Activated T-cell treated with anti-CD3 and anti-CD28 coated beads for 48 hours (primary cell): ENCODE measurements at places on chromosomes 7 and 10.

- DNase-seq: no peak
These were observed 166.7 kb downstream of the DNAJB9 start for GRCh38 chr7:108736221-108736891.

DNA sequence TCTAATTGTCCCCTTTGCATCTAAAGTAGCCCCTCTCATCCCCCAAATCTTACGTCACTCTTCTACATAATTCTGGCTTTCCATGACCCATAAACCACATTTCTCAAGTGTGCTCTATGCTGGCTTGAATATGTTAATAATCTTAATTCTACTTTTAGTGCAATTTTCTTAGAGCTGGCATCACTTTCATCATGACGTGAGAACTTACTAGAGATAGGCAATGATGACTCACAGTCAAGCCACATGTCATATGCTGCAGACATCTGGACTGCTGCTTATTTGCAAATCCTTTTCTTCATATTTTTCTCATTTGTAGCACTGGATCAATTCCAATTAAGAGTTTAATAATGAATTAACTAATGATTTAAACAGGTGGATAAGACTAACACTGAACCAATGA lies 260.7 kb upstream of the PRKCQ start:
- no peak for DNase-seq

DNA sequence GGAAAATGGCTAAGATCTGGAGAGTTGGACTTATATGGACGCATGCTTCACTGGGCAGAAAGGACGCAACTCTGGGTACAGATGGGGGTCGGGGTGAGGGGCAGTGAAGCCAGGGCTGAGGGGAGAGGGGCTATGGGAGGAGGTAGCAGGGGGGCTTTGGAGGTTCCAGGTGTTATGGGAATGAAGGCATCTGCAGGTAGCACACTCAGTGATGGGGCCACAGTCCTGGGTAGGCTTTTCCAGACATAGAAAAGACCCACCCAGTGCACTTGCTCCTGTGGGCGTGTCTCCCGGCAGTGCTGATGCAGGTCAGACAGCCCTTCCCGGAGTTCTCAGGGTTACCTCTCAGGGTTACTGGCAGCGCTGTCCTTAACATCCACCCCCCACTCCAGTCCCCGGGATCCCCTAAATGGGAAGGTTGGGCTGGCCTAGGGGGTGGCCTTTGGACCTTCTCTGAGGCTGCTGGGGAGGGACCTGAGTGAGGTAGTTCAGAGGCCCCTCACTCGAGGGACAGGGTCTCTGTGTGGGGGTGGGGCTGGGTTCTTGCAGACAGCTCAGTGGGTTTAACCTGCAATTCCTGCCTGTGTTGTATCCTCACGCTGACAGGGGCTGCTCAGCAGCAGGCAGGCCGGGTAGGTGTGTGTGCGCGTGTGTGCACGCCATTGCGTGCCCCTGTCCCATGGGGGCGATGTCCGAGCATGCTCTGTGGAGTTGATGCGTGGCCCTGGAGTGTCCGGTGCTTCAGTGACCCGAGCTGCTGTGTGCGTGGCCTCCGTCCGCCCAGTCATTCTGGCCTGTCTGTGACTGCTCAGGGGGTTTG lies 6.2 kb downstream of the ZYX start:
- no peak for DNase-seq

GRCh38 chr7:106375499-106375898 lies 90.7 kb upstream of the NAMPT start:
- no peak for DNase-seq

DNA sequence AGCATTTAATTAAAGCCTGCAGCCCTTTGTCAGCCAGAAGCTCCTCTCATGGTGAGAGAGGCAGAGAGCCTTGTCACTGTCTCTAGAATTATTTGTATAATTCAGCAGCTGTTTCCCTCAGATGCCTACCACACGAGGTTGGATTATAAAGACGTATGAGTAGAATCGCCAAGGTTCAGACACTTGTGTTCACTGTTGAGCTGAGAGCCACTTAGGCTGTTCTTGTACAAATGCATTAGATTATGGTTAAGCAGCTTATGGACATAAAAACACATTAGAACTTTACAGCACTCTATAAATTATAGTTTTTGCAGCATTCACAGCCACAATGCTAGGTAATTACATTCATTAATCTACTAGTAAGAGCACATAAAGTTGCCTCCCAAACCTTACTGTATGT lies 282.6 kb downstream of the AUTS2 start:
- no peak for DNase-seq

- no peak for DNase-seq
These were observed 73.3 kb upstream of the NANOS1 start for GRCh38 chr10:118955951-118956801.

DNA sequence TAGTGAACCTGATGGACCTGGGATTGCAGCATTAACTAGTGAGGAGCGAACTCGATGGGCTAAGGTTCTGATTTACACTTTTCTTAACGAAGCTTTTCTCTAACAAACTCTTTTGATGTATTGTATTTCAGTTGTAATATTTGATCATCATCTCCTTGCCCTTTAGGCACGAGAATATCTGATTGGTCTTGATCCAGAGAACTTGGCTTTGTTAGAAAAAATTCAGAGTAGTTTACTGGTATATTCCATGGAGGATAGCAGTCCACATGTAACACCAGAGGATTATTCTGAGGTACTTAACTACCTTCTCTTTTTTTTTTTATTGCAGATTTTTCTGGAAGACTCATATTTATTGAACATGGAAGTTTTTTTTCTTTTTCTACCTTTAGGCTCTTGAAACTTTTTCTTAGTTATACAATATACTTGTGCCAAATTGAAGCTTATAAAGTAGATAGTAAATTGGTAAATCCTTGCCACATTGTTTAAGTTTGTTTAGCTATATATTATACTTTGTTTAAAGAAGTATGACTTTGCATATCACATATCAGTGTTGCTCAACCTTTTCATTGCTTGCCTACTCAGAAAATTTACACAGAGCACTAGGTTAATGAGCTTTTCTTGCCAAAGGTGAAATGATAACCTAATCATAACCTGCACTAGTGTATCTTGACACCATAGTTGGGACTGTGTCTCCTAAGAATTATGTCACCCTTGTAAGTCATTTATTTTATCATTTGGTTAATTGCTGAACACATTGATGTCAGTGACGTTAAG lies 30.4 kb downstream of the CROT start:
- DNase-seq: no peak

GRCh38 chr7:499853-500485 lies 19.7 kb downstream of the PDGFA start:
- no peak for DNase-seq

DNA sequence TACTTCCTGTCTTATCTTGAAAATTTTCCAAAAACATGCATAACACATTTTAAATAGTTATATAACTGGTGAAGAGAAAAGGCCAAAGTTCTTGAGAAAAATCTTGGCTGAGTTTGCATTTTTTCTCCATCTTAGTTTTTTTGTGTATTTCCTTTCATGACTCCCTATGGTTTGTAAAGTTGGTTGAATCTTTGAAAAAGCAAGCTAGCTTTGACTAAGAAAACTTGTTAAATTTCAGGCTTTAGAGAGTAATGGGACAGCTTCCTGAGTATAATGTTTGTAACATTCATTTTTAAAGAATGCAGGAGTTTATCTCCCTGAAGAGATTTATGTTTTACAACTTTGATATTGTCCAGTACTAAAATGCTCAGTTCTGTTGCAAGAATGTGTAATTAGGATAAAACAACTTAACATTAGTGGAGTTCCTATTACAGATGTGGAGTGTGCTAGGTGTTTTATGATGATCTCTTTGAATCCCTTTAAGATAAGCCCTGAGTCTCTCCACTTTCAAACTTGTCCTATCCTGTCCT lies 11.1 kb upstream of the HERPUD2 start:
- no peak for DNase-seq

- DNase-seq: no peak
These were observed 25.6 kb downstream of the KLF6 start for GRCh38 chr10:3759397-3759796.

GRCh38 chr7:81186691-81187090 lies 267.8 kb upstream of the SEMA3C start:
- no peak for DNase-seq

GRCh38 chr7:36985316-36985715 lies 261.0 kb upstream of the AOAH start:
- DNase-seq: no peak

GRCh38 chr10:29698773-29699490 lies 64.2 kb upstream of the SVIL start:
- DNase-seq: no peak

DNA sequence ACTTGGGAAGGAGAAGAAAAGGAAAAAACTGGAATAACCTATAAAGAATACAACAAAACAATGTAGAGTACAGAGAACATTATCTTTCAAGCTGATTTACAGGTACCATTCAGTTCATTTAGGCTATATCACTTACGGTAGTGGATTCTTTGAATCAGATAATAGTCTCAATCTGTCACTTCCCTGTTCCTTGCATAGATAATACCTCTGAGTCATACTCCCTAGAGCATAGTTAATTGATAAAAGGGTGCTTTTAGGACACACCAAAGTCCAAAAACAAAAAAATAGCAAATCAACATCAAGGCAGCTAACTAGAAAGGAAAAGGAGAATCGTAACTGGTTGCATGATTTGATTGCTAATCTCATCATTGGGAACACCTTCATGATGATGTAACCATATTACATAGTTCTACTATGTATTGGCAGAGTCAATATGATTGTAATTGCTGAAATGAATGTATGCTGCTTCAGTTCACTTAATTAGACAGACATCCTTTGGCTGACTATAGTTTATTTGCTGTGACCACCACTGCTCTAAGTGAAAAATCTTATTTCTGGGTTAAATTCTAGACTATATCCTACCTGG lies 844.4 kb downstream of the GATA3 start:
- DNase-seq: no peak

GRCh38 chr10:35000936-35001335 lies 89.2 kb downstream of the CUL2 start:
- DNase-seq: no peak

GRCh38 chr7:41187322-41187721 lies 515.6 kb downstream of the INHBA start:
- no peak for DNase-seq

- no peak for DNase-seq
These were observed 34.6 kb upstream of the ZNF273 start for GRCh38 chr7:64868499-64868898.

DNA sequence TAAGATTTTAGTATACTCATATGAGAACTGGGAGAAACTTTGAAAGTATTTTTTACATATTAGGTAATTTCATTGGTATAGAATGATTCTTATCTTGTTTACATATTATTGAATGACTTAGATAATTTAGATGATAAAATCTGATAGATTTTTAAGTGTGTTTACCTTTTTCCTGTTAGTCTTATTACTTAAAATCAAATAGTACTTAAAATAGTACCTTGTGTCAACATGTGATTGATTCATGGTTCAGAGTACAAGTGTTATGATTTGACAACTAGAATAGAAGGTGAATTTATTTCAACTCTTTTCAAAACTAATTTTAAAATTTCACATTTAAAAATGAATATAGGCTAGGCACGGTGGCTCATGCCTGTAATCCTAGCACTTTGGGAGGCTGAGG lies 4.1 kb downstream of the MKLN1 start:
- DNase-seq: no peak

DNA sequence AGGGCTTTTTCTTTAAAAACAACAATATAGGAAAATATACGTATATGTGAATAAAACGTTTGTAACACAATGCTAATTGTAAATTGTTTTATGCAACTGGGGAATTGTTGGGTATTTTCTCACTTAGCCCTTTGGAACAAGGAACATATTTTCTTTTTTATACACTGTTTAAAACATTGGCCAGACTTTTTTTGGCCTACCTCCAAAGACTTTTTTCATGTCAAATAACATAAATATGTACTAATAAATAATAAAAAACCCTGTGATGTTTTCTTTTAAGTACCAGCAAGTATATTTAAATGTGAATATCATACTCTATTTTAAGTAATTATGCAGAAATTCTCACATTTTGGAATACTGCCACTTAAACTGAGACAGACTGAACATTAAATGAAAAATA lies 15.7 kb downstream of the TMEM106B start:
- DNase-seq: no peak

- no peak for DNase-seq
These were observed 133.3 kb downstream of the PFKFB3 start for GRCh38 chr10:6336016-6336415.

DNA sequence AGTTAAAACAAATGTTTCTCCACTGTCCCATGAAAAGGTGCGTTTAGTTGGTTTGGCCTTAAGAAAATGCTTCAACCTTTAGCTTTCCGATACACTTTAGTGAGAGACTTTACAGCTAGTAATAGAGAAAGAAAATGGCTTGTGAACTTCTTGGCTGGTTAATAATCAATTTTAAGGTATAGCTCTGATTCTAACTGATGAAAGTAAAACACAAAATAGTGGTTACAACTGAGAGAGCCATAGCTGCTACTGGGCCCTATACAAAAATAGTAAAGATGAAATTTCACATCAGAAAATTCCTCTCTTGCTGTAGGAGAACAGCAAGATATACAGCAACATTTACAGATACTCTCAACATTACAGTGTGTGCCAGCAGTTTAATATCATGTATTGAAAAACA lies 371.4 kb downstream of the PHTF2 start:
- DNase-seq: no peak

DNA sequence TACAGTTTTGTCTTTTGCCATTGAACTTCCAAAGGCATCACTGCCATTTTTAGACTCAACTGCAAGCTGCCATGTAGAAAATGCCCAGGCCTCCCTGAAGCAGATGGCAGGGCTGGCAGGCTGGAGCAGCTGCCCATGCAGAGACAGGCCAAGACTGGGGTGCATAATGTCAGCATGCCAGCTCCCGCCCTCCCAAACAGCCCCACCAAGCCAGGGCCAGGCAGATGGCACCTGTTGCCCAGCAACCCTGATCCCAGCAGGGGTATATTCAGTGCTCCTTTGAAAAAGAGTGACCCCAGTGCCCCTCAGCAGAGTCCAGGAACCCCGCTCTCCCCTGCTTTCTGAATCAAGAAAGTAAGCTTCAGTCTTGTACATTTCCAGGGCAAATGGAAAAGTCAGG lies 32.6 kb downstream of the VSTM4 start:
- no peak for DNase-seq

DNA sequence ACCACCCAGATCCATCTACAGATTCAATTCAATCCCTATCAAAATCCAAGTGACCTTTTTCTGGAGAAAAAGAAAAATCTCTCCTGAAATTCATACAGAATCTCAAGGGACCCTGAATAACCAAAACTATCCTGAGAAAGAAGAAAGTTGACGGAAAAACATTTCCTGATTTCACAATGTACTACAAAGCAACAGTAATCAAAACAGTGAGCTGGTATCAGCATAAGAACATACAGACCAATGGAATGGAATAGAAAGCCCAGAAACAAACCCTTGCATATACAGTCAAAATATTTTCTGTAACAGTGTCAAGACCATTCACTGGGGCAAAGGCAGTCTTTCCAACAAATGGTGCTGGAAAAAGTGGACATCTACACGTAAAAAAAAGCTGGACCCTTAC lies 89.9 kb downstream of the JMJD1C start:
- no peak for DNase-seq
